ENCODE measurements at places on chromosomes 3 and 15. TPM values are rescaled to one million over a fixed set of nuclear protein-coding genes. Genes with fewer than 3 reads are reported as not detected.

The MINDY4B gene
- not detected for total RNA-seq

GRCh38 chr3:173762501-173762900, 365.0 kb downstream of the NLGN1 start:
- no peaks in the 10 kb centered on the region for H3K27me3 ChIP-seq
- H3K4me3 ChIP-seq = no peak overlapping the region
- no peak for DNase-seq

DNA sequence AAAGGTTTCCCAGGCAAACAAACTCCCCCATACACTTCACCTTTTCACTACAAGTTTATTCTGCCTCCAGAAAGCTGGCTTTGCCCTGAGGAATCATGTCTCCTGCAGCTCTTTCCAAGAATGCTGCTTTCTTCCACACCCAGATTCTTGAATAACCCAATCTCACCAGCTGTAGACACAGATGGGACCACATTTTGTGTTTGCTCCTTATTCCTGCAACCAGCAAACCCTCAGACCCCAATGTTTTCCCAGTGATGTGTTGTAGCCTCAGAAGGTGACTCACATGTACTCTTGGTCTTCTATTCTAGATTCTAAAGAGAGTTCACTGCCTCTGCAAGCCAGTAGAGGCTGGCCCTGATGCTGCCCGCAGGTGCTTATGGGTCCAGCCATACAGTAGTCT, 23.6 kb upstream of the TRIM59 start:
- no peak overlapping the region for H3K4me3 ChIP-seq
- H3K27me3 ChIP-seq = peaks cover 12% of the 10 kb centered on the region
- DNase-seq = no peak
- H3K27ac ChIP-seq = no peak overlapping the region
- H3K4me1 ChIP-seq = no peaks in the 10 kb centered on the region

DNA sequence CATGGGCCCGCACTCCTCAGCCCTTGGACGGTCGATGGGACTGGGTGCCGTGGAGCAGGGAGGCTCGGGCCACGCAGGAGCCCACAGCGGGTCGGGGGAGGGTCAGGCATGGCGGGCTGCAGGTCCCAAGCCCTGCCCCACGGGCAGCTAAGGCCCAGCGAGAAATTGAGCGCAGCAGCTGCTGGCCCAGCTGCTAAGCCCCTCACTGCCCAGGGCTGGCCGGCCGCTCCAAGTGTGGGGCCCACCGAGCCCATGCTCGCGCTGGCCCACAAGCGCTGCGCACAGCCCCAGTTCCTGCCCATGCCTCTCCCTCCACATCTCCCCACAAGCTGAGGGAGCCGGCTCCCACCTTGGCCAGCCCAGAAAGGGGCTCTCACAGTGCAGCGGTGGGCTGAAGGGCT, 259.4 kb downstream of the VGLL3 start:
- H3K27ac ChIP-seq = no peak overlapping the region
- no peak for DNase-seq

DNA sequence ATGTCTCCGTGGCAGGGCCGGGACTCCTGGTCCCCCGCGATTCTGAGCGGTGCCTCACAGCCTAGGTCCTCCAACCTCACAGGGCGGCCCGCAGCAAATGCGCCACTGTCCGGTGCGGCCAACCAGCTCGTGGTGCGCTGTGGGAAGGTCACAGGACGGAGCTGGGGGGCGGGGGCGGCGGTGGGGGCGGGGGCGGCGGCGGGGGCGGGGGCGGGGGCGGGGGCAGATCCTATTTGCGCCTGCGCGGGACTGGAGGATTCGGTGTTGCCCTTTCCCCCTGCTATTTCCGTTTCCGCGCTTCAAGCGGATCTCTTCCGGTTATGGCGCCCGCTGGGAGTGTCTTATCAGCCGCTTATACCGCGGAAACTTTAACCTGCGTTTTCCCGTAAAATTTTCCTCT, 106.7 kb upstream of the SNRPN start:
- DNase-seq = no peak
- no peaks in the 10 kb centered on the region for H3K36me3 ChIP-seq
- no peak overlapping the region for H3K27ac ChIP-seq

The CCDC33 gene
- not detected for total RNA-seq

DNA sequence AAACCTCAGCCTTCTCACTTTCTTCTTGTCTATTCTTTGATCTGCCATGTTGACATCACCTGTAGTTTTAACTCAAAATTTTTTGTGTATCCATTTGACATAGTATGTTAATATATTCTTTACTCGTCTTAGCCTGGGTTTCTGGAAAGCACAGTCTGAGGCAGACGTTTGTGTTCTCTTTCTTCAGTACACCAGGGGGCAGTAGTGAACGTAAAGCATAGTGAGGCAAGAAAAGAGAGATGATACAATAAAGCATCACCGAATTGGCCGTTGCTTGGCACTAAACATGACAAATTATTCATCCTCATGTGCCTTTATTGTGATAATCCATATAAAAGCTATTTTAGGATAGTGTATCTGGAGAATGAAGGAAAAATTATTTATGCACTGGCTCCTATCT, 141.0 kb upstream of the MYRIP start:
- no peaks in the 10 kb centered on the region for H3K4me1 ChIP-seq
- no peak overlapping the region for H3K4me3 ChIP-seq
- H3K36me3 ChIP-seq = no peaks in the 10 kb centered on the region

DNA sequence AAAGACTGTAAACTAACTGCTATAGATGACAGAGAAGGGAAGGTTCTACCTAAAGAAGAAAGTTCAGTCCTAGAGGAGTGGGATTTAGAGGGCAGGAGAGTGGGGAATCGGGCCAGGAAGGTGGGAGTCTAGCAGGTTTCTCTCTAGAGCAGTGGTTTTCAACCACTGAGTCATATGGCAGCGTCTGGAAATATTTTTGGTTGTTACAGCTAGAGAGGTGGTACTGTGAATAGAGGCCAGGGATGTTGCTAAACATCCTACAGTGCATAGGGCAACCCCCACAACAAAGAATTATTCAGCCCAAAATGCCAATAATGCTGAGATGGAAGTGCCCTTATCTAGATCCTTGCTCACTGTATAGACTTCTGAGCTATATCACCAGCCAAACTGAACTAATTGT, 28.7 kb downstream of the ATP1B3 start:
- peak overlapping the region; percentile 72 for H3K27ac ChIP-seq
- H3K4me3 ChIP-seq = no peak overlapping the region
- H3K36me3 ChIP-seq = peaks cover 13% of the 10 kb centered on the region
- no peak for DNase-seq
- no peaks in the 10 kb centered on the region for H3K27me3 ChIP-seq

GRCh38 chr3:185549651-185550111, 2.7 kb downstream of the LIPH start:
- H3K36me3 ChIP-seq = no peaks in the 10 kb centered on the region
- H3K4me3 ChIP-seq = no peak overlapping the region
- no peak for DNase-seq
- H3K27ac ChIP-seq = no peak overlapping the region
- peaks cover 3% of the 10 kb centered on the region for H3K4me1 ChIP-seq

GRCh38 chr15:47786371-47786770, 69.1 kb downstream of the SEMA6D start:
- DNase-seq = no peak
- peaks cover 5% of the 10 kb centered on the region for H3K27me3 ChIP-seq
- H3K27ac ChIP-seq = no peak overlapping the region
- H3K36me3 ChIP-seq = no peaks in the 10 kb centered on the region
- no peaks in the 10 kb centered on the region for H3K4me1 ChIP-seq

The MUC13 gene
- total RNA-seq = 0.45 TPM

DNA sequence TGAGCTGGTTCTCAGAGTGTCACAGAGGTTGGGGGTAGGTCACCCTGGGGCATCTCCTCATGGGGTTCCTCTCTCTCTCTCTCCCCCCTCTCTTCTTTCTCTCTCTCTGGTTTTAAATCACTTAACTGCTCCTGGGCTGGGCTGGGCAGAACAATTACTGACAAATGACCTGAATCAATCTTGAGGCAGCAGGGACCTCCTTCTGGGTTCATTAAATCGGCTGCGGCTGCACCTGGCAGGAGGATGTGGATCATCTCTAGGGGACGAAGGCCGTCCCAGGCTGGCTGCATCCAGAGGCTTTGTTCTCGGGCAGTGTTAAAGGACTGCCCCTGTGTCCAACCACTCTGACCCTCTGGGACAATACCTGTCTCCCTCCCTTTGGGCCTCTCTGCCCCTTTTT, 143.1 kb downstream of the TLE3 start:
- no peak overlapping the region for H3K4me3 ChIP-seq
- peaks cover 6% of the 10 kb centered on the region for H3K4me1 ChIP-seq
- H3K27ac ChIP-seq = no peak overlapping the region

DNA sequence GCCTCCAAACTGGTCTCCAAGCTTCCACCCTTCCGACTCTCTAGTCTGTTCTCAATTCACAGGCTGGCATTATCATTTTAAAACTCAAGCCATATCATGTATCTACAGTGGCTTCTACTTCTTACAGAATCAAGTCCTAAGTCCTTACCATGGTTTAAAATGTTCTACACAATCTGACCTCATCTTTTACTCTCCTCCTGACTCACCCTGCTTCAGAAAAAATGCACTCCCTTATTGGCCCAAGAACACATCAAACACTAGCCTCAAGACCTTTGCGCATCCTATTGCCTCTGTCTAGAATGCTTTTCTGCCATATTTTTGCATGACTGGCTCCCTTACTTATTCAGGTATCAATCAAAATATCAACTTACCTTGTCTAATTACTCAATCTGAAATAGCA, 11.0 kb downstream of the MRPL3 start:
- DNase-seq = no peak
- H3K27me3 ChIP-seq = no peaks in the 10 kb centered on the region
- H3K4me3 ChIP-seq = no peak overlapping the region
- peaks cover 23% of the 10 kb centered on the region for H3K4me1 ChIP-seq

GRCh38 chr3:146503461-146504202, 34.3 kb upstream of the PLSCR2 start:
- no peak overlapping the region for H3K4me3 ChIP-seq
- H3K4me1 ChIP-seq = no peaks in the 10 kb centered on the region
- no peak for DNase-seq
- H3K27me3 ChIP-seq = no peaks in the 10 kb centered on the region
- no peak overlapping the region for H3K27ac ChIP-seq

GRCh38 chr3:127961963-127962362, 46.9 kb downstream of the KBTBD12 start:
- H3K36me3 ChIP-seq = peaks cover 1% of the 10 kb centered on the region
- no peak overlapping the region for H3K27ac ChIP-seq
- H3K27me3 ChIP-seq = peaks cover 55% of the 10 kb centered on the region

- no peaks in the 10 kb centered on the region for H3K4me1 ChIP-seq
- no peak for DNase-seq
- no peak overlapping the region for H3K27ac ChIP-seq
- no peaks in the 10 kb centered on the region for H3K36me3 ChIP-seq
- no peak overlapping the region for H3K4me3 ChIP-seq
These were observed 19.2 kb downstream of the SNX33 start for GRCh38 chr15:75666823-75667501.

GRCh38 chr3:133956982-133957381, 61.3 kb upstream of the RAB6B start:
- H3K4me1 ChIP-seq = peaks cover 2% of the 10 kb centered on the region
- H3K27ac ChIP-seq = no peak overlapping the region
- peaks cover 35% of the 10 kb centered on the region for H3K27me3 ChIP-seq
- no peak for DNase-seq

DNA sequence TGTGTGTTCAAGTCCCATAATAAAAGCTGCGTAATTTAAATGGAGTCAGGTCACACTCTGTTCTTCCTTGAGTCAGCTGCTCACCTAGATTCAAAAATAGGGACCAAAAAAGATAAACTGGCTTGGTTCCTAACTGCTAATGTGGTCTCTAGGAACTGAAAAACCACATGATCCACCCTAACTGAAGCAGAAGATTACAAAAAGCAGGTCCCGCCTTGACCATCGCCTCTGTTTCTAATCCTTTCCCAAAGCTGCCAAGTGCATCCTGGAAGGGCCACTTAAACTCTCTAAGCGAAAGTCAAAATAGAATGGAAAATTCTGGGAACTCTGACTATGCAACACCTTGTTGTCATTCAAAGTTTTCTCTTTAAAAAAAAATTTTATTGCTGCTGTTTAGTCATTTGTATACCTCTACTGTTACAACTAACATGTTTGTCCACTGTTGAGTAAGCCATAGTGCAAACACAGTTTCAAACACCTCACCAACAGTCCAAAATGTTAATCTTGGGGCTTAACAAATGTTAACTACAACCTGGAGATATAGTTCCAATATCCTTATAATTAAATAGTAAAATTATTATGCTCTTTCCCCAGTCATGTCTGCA, 88.9 kb upstream of the THBS1 start:
- peaks cover 3% of the 10 kb centered on the region for H3K36me3 ChIP-seq
- peaks cover 41% of the 10 kb centered on the region for H3K27me3 ChIP-seq
- no peak overlapping the region for H3K4me3 ChIP-seq
- no peak for DNase-seq
- no peaks in the 10 kb centered on the region for H3K4me1 ChIP-seq
- no peak overlapping the region for H3K27ac ChIP-seq

DNA sequence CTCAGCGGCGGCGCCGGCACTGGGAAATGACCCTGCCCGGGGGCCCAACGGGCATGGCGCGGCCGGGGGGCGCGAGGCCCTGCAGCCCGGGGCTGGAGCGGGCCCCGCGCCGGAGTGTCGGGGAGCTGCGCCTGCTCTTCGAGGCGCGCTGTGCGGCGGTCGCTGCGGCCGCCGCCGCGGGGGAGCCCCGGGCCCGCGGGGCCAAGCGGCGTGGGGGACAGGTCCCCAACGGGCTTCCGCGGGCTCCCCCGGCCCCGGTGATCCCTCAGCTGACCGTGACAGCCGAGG, 172 bp downstream of the ITPKA start:
- peaks cover 24% of the 10 kb centered on the region for H3K4me1 ChIP-seq
- DNase-seq = no peak
- no peak overlapping the region for H3K27ac ChIP-seq
- H3K4me3 ChIP-seq = peak overlapping the region; percentile 83
- no peaks in the 10 kb centered on the region for H3K36me3 ChIP-seq
- peaks cover 14% of the 10 kb centered on the region for H3K27me3 ChIP-seq

GRCh38 chr3:42080453-42080872, 10.7 kb upstream of the TRAK1 start:
- DNase-seq = no peak
- peak overlapping the region; percentile 59 for H3K4me3 ChIP-seq
- H3K4me1 ChIP-seq = peaks cover 52% of the 10 kb centered on the region
- H3K36me3 ChIP-seq = peaks cover 2% of the 10 kb centered on the region
- no peaks in the 10 kb centered on the region for H3K27me3 ChIP-seq
- peak overlapping the region; percentile 97 for H3K27ac ChIP-seq

The CCDC71 gene
- total RNA-seq = 13.7 TPM

The RPLP1 gene
- total RNA-seq = 2,685 TPM

DNA sequence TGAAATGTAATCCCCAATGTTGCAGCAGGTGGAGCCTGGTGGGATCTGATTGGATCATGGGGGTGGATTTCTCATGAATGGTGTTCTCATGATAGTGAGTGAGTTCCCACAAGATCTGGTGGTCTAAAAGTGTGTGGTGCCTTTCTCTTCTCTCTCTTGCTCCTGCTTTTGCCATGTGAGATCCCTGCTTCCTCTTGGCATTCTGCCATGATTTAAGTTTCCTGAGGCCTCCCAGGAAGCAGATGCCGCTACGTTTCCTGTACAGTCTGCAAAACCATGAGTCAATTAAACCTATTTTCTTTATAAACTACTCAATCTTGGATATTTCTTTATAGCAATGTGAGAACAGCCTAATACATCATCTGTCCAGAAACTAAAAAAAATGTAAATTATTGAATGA, 298.3 kb downstream of the MEX3B start:
- no peak for DNase-seq
- H3K36me3 ChIP-seq = no peaks in the 10 kb centered on the region
- H3K27ac ChIP-seq = no peak overlapping the region
- no peak overlapping the region for H3K4me3 ChIP-seq
- H3K27me3 ChIP-seq = peaks cover 24% of the 10 kb centered on the region
- no peaks in the 10 kb centered on the region for H3K4me1 ChIP-seq
